ENCODE measurements at places on chromosomes 16 and 17.

GRCh38 chr16:28543072-28543471 lies 4.3 kb upstream of the NUPR1 start:
- DNase-seq: no peak

GRCh38 chr17:68790492-68790891 lies 164.7 kb downstream of the ABCA8 start:
- no peak for DNase-seq

DNA sequence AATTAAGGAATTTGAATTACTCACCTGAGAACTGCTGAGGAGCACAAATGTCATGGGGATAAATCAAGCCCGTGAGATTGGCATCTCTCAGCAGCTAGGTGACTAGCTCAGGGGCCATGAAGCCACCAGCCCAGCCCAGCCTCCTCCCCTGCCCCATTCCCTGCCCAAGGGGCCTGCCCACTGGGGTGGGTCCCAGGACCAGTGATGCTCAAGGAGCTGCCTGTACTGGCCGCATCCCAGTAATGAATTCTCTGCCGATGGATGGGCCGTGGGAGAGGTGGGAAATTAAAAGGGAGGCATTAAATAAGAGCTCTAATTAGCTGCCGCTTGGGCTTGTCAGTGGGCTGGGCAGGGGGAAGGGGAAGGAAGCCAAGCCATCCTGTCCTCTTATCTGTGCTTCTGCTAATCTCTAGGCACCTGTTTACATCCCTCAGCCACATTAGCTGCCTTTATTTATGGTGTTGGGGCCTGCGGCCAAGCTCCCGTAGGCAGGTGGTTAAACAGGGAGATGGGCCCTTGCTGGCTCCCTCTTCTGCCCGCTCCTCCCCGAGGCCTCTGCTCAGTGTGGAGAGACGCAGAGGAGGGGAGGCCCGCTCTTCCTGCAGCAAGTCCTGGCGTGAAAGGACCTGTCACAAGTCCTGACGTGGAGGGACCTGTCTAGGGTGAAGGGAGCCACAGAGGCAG lies 48.8 kb downstream of the PIPOX start:
- DNase-seq: no peak

GRCh38 chr16:23286131-23286532 lies 16.0 kb upstream of the SCNN1B start:
- no peak for DNase-seq

DNA sequence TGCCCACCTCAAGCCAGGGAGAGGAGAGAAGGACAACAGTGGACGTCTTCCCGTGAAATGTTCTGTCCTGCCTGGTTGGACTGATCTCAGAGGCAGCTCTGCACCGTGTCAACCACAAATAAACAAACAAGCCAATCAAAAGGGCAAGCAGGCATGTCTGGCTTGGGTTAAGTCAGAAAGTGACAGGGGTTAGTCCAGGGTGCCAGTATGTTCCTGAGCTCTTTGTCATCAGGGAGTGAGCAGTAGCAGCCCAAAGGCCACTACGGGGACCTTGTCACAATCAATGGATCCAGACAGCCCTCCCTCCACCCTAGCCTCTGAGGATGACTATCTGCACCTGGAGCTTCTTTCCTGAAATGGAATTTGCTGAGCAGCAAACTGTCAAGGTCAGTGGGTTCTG lies 35.0 kb downstream of the CNGB1 start:
- no peak for DNase-seq

- no peak for DNase-seq
Observed at GRCh38 chr16:79415983-79416640, 184.4 kb downstream of the MAF start.

DNA sequence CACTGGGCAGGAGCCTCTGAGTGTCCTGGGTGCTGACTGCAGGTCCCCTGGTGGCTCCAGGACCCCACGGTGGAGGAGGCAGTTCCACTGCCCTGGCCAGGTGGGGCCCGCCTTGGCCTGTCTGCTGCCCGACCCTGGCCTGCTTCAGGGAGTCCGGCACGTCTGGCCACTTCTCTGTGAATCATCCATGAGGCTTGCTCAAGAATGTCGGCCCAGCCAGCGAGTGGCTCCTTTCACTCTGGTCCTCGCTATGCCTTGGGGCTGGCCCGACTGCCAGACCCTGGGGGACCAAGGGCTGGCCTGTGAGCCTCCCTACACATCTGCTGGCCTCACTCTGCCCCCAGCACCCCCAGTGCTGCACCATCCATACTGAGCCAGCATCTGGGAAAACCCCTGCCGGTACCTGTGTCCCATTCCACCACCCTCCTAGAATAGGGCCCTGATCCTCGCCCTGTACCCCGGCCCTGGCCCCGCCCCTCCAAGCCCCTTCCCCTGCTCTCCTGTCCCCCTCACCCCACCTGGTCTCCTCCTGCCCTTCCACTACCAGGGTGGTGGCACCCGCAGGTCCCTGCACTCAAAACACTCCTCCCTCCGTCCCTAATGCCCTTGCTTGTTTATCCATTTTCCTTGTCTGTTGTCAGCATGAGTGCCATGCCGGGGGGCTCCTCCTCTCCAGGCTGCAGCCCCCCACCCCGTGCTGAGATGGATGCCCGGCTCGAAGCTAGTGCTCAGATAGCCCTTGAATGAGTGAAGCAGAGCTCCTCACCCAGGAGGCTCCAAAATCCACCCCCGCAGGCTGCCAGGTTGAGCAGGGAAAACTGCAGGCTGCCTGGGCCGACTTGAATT lies 35.5 kb downstream of the ADCY7 start:
- DNase-seq: peak; percentile 55

DNA sequence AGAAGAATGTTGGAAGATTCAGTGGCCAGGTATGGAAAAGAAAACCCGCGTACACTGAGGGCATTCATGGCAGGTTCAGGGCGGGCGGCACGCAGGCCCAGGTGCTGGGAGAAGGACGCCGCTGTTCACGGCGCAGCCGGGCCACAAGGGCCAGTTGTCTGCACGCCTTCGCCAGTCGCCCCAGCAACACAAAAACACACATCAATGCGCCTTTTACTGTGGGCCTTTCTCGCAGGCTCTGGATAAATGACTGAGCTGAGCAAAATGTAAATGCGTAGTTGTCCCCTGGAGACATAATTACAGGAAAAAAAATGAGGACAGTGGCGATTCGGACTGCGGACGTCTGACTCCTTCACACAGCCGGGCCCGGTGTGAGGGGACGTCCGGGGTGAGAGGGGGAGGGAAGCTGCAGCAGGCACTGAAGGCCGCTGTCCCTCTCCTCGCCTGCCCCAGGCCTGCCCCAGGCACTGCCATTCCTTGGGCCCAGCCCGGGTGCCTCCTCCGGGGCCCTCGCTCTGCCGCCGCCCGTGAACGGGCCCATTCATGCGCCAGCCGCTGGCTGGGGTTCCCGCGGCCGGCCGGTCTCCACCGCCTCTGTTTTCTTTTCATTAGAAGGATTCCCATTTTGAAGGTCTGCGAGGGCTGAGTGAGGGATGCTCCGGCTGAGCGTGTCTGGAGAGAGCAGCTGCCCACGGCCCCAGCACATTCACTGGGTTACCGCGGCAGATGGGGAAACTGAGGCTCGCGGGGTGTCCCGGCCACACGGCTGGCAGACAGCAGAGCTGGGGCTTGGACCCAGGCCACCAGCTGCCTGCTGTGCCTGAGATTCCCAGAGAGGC lies 6.5 kb upstream of the ZNF469 start:
- DNase-seq: no peak

DNA sequence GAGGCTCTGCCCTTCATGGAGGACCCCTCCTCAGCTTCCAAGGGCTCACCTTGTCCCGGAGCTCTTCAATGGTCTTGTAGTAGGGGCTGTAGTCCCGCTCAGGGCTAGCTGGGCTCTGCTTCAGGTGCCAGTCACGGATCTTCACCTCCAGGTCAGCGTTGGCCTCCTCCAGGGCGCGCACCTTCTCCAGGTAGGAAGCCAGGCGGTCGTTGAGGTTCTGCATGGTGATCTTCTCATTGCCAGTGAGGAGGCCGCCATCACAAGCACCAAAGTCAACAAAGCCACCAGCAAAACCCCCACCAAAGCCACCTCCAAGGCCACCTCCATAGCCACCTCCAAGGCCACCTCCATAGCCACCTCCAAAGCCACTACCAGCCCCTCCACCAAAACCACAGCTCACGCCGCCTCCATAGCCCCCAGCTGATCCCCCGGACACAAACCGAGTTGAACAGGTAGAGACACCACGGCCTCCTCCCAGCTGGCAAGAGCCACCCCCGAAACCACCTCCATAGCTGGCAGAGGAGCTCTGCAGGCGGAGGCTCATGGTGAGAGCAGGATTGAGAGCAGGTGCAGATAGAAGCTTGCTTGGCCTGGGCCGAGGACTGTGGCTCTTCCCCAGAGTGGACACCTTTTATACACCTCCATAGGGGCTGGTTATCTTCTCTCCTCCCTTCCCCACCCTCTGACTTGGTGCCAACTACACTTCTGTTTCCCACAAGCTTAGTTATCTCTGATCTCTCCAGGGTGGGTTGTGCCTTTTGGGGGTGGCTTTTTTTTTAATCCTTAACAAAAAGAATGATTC lies at the start of gene KRT13:
KRT13 (minus strand) TSS at position 606 of the 802 bp plus-strand sequence; CDS start at position 544, 62 bp downstream.
- no peak for DNase-seq

DNA sequence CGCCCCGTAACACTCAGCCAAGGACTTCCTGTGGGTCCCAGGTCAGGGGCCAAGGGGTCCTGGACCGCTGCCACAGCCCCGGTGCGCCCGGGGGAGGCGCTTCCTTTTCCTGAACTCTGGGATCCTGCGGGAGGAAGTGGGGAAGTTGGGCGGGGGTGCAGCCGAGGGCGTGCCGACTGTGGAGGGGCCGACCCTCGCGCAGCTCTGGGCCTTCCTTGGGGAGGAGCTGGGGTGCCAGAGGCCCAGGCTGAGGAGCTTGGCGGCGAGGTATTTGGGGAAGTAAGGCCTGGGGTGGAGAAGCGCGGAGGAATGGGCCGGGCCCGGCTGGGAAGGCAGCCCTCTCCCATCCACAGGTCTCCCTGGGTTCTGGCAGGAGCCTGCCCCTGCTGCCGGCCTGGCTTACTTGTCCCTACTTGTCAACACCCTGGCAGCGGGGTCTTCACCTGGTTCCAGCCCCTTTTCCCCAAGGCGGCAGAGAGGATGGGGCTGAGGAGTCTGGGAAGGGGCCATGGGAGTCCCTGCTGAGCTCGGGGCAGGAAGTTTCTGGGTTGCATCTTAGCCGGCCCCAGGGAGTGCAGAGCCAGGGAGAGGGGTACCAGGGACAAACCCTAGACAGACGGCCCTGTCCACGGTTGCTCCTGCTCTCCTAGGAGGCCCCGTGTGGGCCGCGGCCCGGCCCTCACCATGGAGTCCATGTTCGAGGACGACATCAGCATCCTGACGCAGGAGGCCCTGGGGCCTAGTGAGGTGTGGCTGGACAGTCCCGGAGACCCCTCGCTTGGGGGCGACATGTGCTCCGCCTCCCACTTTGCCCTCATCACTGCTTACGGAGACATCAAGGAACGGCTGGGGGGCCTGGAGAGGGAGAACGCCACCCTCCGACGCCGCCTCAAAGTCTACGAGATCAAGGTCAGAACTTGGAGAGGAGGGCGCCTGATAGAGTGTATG lies 1.7 kb downstream of the TBKBP1 start:
- DNase-seq: peak; percentile 59

DNA sequence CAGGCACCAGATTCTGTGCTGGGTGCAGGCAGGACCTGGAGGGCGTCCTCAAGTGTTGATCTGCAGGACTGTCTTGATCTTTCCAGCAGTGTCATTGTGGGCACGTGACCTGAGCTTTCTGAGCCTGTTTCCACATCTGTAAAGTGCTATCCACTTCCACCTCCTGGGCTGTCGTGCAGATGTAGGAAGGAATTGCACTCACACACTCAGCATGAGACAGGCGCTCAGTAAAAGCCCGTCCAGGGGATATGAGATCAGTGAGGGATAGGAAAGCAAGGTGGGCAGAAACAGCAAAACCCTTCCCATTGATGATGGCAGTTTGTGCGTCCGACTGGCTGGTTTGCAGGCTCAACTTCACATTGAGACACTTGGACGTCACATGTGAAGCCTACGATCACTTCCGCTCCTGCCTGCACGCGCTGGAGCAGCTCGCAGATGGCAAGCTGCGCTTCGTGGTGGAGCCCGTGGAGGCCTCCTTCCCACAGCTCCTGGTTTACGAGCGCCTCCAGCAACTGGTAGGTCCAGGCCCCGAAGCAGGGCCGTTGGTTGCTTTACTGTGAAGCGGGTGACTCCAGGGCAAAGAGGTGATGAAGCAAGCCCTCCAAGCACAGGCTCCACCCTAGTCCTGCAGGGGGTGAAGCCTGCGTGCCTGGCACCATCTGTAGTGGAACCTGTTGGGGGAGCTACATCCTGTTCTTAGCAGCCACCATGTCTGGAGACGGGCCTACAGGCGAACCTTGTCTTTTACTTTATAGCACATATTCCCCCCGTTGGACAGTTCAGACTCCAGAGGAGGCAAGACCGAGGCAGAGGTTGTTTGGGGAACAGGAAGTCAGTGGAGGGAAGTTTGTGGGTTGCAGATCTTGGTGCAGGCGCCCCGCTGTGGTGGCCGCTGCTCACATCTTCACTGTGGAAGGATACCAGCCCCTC lies 23.0 kb downstream of the METTL22 start:
- no peak for DNase-seq

- no peak for DNase-seq
Observed at GRCh38 chr16:27698266-27698665, 148.3 kb downstream of the KATNIP start.

GRCh38 chr17:58504826-58505351 lies 9.5 kb downstream of the MTMR4 start:
- no peak for DNase-seq

DNA sequence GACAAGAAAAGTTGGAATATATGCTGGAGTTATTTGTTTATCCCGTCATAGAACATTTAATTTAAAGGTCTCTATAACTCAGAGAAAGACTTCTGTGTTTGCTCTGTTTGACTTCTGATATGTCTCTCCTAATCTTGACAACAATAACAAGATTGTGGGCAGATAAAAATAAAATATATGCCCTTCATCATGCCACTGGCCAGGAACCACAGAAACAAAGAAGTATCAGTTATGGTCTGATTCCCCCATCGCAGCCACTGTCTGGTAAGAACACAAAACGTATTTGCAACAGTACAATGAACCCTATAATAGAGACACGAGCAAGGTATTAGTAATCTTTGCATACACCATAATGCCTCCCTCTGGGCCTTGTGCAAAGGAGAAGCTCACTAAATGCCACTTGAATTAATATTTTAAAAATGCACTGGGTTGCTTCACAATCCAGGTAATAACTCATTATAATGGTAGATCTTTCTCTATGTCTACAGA lies 1498.3 kb downstream of the CDH11 start:
- no peak for DNase-seq

All from fibroblast of pulmonary artery (primary cell).